Stimulated activated CD4-positive, alpha-beta T cell treated with anti-CD3 and anti-CD28 coated beads, Interleukin-15, amount 100 ng/mL, for 1 hour (primary cell): ENCODE measurements at places on chromosomes 6 and 20.

GRCh38 chr6:24763578-24763977 is 11.2 kb upstream of the GMNN start:
- no peak for DNase-seq

GRCh38 chr20:21104921-21105320 is 1.2 kb downstream of the LINC00237 start:
- no peak for DNase-seq

- no peak for DNase-seq
Measured at GRCh38 chr6:77774457-77774856, 121.6 kb downstream of the MEI4 start.

- no peak for DNase-seq
Measured at GRCh38 chr20:19995220-19995863, 21.8 kb upstream of the NAA20 start.

DNA sequence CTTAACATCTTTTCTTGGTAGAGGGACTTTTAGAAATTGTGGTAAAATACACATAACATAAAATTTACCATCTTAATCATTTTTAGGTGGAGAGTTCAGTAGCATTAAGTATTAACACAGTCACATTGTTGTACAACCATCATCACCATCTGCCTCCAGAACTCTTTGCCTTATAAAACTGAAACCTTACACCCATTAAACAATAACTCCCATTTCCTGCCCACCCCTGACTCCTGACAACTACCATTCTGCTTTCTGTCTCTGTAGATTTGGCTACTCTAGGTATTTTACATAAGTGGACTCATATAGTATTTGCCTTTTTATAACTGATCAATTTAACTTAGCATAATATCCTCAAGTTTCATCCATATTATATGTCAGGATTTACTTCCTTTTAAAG is 88.7 kb downstream of the ZHX3 start:
- DNase-seq: no peak

- no peak for DNase-seq
Measured at GRCh38 chr6:38567436-38567835, 72.3 kb downstream of the BTBD9 start.

- no peak for DNase-seq
Measured at GRCh38 chr6:2132416-2132815, 113.0 kb downstream of the GMDS start.

DNA sequence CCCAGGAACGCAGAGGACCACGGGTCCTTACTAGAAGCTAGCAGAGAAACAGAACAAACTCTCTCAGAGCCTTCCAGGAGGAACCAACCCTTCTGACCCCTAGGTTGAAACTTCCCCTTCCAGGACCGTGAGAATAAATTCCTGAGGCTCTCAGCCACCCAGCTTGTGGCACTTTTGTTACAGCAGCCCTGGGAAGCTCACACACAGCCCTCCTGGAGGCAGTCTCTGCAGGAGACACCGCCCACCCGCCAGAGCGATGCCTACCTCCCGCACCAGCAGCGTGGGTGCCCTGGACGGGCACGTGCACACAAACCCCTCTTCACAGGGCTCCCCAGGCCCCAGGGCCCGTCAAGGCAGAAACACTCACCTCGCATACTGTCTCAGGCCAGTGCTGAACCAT is 4.2 kb downstream of the RNASET2 start:
- DNase-seq: no peak

- DNase-seq: no peak
Measured at GRCh38 chr20:919491-919916, 3.4 kb upstream of the ANGPT4 start.

DNA sequence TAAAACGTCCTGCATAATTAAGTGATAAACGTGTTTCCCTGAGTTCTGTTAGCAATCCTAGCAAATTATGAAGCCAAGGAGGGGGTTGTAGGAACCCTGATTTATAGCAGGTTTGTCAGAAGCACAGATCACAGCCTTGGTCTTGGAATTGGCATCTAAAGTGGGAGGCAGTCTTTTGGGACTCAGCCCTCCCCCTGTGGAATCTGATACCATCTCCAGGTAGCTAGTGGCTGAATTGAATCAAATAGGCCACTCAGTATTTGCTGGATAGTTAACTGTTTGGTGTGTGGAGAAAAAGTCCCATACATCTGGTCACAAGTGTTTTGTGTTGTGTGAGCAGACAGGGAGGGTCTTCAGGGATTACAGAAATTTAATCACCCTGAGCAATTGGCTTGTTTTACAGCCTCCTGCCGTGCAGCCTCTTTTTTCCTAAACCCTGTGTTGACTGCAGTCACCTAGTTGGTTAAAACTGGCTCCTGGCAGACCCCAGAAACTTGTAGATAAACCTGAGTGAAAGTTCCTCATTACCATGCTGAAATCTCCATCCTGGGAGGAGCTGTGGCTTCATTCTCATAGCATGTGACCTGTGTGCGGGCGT is 19.0 kb upstream of the KIFC1 start:
- no peak for DNase-seq

DNA sequence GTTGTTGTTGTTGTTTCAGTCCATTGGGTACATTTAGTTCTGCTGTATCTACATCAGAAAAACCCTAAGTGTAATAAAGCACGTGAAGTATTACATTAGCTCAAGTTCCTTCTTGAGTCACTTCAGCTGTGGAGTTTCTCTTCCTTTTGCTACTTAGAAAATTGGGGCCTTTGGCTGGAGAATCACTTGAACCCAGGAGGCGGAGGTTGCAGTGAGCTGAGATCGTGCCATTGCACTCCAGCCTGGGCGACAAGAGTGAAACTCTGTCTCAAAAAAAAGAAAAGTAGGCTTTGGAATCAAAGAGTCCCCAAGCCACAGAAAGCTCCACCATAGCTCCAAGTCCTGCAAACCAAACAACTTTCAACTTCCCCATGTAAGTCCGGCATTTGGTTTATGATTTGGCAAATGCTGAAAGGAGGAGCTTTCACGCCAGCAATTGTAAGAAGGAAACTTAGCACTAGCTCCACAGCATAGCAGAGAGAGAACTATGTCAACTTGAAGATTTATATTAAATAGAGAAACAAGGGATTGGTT is 56.5 kb upstream of the RNF144B start:
- DNase-seq: no peak

GRCh38 chr6:44054721-44055559 is 72.3 kb downstream of the MRPL14 start:
- no peak for DNase-seq

DNA sequence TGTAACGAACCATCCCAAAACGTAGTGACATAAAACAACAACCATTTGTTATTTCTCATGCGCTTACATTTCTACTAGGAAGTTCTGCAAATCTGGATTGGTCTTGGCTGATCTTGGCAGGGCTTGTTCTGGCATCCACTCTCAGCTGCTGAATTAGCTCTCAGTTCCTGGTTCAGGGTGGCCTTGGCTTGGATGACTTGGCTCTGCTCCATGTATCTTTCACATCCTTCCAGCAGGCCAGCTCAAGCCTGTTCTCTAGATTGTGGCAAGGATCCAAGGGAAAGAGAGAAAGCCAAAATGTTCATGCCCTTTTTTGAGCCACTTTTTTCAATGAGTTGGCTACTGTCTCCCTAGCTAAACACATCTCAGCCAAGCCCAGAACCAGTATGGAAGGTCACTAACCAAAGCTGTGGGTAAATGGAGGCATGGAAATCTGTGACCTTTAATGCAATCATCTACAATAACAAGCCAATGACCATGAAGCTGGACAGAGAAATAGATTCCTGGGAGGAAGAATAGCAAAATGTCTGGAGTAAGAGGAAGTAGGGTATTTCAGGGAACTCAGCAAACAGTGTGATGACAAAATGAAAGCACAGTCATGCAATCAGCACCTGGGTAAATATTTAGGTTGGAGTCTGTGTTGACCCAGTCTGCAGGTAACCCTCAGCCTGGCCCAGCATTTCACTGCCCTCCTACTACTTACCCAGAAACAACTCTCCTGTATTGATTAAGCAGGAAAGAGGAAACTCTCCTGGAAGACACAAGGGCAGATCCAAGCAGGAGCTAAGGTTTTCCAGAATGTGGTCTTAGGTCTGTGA is 32.7 kb upstream of the SNAP25 start:
- no peak for DNase-seq

DNA sequence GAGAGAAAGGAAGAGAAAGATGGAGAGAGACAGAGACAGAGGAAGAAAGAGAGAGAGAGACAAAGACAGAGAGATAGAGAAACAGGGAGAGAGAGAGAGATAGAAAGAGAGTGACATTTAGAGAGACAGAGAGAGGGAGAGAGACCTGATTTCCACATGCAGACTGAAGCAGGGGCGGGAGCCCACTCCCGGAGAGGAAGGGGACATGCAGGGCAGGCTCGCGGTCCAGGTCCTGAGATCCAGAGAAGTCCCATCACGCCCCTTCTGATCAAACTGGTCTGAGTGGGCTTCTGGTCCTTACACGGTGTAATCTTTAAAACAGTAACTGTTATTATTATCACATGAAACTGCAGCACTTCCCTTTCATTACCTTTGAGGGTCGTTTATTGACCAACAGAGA is 62.2 kb downstream of the PHACTR3 start:
- no peak for DNase-seq

DNA sequence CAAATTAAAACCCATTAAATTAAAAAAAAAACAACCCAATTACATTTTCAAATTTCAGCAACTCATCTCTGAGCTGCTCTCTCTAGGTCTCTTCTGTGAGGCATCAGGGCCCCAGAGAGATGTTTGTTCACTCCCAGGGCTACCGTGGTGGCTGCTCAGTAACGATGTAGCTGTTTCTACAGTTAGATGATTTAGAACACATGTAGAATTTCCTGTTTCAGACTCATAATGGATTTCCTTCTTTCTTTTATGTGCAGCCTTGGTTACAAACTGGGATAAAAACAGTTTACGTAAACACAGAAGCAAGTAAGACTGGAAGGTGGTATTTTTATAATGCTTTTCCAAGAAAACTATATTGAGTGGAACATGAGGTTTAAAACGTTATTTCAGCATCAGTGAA is 116.1 kb upstream of the CCN2 start:
- no peak for DNase-seq

DNA sequence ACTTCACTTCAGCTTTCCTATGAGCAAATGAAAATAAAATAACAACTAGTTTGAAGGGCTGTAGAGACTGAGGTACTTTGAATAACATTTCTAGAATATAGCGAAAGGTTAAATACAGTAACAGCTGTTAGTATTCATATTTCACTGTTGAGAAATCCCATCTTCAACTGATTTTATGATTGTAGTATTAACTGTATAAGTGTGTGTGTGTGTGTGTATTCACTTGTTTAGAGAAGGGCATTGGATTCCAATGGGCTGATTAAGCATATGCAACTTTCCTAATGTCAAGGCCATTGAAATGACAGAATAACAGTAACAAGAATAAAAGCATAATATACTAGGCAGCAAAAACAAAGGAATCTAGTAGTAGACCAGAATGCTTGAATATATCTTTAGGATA is 957.5 kb upstream of the EPHA7 start:
- no peak for DNase-seq

DNA sequence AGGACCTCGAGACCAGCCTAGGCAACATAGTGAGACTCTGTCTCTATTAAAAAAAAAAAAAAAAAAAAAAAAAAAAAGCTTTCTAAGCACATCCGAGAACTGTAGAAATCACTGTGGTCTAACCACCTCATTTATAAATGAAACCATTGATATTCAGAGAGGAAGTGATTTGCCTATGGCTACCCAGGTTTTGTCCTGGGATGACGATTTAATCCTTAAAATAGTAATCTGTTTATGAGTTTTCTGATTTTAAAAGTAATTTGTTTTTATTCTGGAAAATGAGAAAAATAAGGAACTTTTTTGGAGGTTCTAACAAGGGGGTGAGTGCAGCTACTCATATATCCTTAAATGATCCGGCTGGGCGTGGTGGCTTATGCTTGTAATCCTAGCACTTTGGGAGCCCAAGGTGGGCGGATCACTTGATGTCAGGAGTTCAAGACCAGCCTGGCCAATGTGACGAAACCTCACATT is 6.5 kb upstream of the BTN3A2 start:
- DNase-seq: no peak

DNA sequence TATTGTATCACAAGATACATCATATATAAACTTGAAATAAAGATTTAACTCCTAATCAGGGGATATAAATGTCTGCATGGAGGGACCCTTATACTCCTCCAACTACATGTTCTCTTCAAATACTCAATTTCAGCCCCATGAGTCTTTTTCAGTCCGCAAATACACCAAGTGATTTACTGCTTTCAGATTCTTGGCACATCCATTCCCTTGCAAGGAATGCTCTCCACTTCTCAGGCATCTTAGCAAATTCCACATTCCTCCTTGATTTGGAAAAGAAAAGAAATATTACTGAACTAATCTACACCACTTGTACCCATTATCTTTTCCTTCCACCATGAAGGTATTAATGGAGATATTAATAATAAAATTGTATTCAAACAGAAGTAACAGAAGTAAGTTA is 999.4 kb upstream of the GJE1 start:
- no peak for DNase-seq

GRCh38 chr6:85865420-85866369 is 223.0 kb upstream of the SYNCRIP start:
- DNase-seq: no peak

DNA sequence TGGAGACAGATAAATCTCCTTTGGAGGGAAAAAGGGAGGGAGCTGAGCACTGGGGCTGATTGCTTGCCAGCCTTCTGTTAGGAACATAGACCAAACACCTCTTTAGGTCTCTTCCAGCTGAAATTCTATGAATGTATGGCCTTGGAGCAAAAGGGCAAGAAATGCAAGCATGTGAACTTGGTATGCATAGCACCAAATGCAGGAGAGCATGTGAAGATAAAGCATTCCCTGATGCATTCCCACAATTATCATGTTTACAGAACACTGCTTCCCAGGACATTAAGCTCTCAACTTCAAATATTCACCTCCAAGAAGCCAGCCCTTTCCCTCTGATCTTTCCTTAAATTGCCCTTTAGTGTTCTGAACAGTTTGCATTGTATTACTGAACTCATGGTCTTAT is 15.6 kb downstream of the RIPOR2 start:
- no peak for DNase-seq

- DNase-seq: no peak
Measured at GRCh38 chr20:31542201-31542842, 28.1 kb downstream of the HM13 start.

DNA sequence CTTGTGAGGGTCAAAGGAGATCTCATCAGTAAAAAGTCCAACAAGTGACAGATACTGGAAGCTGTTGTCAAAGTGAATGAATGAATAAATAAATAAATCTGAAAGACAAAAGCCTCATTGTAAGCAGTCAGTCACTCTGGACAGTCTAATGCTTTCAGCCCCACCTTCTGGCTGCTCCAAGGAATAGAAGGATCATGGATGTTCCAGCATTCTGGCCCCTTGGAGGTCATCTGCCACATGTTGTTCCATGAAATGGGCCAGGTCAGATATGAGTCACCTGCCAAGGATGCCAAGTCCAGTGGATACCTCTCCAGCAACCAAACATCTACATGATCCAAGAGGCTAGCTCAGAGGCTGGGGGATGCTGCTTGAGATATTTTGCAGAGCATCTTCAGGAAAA is 185.6 kb downstream of the BMP7 start:
- no peak for DNase-seq

- DNase-seq: no peak
Measured at GRCh38 chr6:149064001-149064659, 253.4 kb upstream of the TAB2 start.

DNA sequence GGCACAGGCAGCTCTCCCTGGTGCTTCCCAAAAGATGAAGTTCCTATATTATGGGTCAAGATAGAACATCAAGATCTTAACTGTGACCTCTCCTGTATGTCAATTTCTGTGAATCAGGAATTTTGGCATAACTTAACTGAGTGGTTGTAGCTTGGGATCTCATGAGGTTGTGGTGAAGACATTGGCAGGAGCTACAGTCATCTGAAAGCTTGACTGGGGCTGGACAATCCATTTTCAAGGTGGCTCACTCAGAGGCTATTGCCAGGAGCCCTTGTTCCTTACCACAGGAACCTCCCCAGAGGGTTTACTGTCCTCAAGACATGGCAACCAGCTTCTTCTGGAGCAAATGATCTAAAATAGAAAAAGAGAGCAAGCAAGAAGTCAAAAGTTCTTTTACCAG is 252.2 kb downstream of the ADGB start:
- DNase-seq: no peak
